ENCODE measurements at places on chromosomes 16 and 17.

DNA sequence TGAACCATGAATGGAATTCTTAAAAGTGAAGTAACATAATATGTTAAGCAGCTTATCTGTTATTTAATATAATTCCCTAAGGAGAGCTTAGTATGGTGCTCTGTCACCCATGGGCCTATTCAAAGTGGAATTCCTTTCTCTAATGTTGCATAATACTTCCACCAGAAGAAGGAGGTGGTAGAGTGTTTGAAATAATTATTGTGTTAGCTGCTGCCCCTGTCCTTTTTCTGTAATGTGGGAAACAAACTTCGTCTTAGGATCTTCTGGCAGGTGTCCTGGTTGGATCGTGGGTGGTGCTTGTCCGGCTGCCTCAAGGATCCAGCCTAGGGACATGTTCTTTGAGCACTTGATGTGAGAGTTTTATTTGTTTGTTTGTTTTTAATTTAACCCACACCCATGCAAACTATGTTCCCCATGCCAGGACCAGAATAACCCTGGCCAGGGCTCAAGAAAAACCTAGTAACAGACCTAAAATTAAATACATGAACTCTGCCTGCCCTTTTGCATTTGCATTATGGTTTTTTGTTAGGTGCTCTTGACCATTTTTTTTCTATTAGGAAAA is 46.1 kb downstream of the ZNRF1 start:
- no peak for DNase-seq

- no peak for DNase-seq
These were observed 87.0 kb downstream of the CBLN1 start for GRCh38 chr16:49194537-49195236.

DNA sequence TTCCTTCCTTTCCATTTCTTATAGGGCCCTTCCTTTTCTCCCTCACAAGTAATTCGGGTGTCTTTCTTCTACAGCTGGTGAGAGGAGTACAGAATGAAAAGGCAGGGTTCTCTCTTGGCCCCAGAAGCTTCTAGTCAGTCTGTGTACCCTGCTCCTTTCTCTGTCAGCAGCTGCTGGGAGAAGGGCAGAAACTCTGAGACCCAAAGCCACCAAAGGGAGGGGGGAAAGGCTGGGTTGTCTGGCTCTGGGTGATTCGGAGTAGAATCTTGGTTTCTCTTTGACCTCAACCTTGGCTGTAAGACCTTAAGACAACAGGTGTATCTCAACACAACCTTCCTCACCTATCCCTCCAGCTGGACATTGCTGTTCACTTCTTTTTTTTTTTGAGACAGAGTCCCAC is 3.3 kb upstream of the NR1D1 start:
- DNase-seq = no peak

DNA sequence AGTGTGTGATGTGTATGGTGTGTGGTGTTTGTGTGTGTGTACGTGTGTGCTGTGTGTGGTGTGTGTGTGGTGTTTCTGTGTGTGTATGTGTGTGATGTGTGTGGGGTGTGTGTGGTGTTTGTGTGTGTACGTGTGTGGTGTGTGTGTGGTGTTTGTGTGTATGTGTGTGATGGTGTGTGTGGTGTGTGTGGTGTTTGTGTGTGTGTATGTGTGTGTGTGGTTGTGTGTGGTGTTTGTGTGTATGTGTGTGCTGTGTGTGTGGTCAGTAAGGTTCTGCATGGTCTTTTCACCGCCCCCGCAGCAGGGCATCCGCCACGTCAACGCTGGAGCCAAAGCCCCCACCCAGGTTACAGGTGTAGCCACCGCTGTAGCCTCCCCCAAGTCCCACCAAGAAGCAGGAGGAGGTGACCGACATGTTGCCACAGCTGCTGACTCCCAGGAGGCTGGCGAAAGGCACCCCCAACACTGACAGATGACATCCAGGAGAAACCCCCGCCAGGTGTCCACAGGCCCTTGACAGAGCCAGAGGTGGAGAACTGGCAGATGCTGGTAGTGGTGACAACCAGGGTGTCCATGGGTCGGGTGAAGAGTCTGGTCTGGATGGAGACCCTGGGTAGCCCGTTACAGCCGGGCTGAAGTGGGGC is 9.3 kb upstream of the KRT17 start:
- no peak for DNase-seq

GRCh38 chr17:37505333-37505732 is 15.6 kb downstream of the DUSP14 start:
- no peak for DNase-seq

GRCh38 chr16:4682616-4683254 is 10.6 kb upstream of the NUDT16L1 start:
- peak; percentile 41 for DNase-seq

DNA sequence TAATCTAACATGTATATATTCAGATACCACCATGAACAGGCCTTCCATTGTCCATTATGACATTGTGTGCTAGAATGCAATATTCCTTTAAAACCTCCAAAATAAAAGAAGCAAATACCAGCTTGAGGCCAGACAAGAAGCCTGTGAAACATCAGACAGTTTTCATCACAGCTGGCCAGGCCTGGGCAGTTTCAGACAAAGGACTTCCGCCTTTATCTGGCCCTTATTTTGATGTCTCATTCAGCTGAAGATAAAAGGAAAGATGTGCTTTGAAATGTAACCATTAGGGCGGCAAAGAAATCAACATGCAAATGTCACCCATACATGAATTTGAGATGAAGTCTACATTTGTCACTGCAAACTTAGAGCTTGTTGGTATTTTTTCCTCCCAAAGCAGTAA is 737.5 kb downstream of the KCNJ2 start:
- DNase-seq = no peak

- DNase-seq = no peak
These were observed 96.3 kb downstream of the WWOX start for GRCh38 chr16:78195797-78196196.

DNA sequence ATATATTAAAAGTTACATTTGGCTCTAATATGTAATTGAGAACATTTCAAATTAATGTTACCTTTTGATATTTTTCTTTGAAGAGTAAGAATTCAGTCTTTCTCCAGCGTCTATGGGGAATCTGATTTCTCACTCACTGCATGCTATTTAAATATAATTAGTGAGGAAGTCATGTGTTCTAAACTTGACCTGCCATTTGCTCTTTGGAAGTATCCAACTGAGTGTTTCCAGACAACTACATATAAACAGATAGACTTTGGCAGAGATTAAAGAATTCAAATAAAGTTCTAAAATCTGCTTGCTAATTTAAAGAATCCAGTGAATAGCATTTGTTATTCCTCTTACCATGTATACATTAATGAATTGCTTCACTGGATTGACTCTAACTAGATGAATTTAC is 23.5 kb downstream of the OMG start:
- no peak for DNase-seq

DNA sequence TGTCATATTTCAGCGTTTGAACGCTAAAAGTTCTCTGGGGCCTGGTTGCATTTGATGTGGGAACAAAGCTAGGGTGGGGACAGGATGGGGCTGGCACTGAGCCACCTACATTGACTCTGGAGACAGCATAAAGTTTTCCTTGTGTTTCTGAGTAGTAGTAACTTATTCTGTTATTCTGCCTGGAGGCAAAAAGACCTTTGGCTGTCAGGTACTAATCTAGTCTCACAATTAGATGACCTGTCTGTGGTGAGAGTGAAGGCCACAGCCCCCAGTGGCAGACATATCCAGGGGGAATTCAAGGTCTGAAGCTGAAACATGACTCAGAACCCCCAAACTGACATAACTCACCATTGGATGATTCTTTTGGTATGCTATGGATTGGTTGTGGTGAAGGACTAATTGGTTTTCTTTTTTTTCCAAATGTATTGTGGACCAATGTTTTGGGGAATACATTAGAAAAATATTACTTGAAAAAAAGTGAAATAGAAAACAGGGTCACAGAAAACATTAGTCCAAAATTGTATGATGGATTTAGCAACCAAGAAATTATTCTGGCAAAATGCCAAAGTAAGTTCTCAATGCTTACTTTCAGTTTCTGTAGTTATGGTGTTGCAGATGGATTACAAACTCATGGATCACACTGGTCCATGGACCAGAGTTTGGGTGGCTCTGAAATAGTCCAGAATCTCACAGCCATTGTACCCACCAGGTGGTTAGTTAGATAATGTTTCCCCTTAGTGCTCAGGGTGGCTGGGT is 10.5 kb upstream of the SALL1 start:
- DNase-seq = no peak

- DNase-seq = no peak
These were observed 37.8 kb upstream of the ADGRG1 start for GRCh38 chr16:57590654-57591085.

DNA sequence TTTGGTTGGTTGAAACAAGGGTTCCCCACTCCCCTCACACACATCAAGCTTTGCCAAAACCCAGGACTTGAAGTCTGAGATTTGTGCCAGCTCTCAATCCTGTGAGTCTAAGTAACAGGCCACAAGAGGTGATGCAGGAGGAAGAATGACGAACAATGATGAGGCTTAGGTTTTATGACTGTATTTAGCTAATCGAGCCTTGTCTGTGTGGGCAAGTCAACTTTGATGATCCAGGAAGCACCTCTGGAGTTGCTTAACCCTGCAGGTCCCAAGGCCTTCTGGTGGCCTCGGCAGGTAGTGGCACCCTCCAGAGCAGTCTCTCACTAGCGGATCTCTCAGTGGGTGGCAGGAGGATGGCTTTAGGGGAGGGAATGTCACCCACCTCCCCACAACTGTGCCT is 28.7 kb downstream of the CDK5RAP3 start:
- DNase-seq = no peak

DNA sequence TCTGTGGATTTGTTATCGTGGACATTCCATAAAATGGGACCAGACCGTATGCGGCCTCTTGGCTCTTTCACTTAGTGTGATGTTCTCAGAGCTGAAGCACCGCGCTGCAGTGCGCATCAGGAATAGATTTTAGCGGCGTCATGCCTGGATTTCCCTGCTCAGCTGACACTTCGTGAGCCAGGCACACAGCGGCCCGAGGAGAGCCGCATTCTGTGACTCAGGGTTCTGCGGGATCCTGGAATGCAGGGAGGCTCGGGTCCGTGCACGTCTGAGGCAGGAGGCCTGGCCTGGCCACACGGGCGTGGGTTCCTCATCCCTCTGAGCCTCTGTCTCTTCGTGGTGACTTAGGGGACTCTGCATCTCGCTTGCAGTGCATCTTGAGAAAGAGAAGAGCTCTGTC is 13.4 kb downstream of the CBFA2T3 start:
- DNase-seq = no peak

GRCh38 chr16:86579268-86580062 is 1.1 kb downstream of the FOXL1 start:
- DNase-seq = no peak

GRCh38 chr17:44376124-44376523 is 12.5 kb upstream of the FAM171A2 start:
- no peak for DNase-seq
